CD4-positive, alpha-beta T cell (primary cell): ENCODE measurements at places on chromosomes 5 and 9.

DNA sequence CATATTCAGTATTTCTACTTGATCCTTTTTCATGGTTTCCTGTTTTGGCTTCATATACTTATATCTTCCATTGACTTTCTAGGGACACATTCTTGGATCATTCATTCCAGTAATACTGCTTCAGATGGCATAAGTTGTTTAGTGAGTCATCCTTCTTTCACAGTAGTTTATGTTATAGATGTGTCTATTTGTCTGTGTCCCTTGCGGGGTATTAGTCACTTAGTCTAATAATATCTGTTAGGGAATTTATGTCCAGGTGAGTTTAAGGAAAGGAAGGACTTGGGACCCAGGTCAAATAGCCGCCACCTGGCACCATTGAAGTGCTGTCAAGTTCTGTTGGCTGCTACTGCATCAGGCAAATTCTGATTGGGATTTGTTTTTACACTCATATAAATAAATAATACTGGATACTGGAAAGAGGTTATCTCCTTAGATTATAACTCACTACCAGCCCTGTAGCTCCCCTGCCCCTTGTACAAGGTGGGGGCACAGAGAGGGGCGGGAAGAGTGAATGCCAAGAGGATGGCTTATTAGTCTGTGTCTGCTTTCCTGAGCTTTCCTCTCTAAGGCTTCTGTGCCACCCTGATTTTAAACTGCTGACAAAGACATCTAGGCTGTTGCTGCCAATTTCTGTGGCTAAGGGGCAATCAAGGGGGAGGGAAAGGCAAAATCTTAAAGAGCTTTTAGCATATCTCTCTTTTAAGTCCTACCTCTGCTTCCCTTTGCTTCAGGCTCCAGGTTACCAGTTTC, 64.9 kb downstream of the CDC42SE2 start:
- DNase-seq: no peak

DNA sequence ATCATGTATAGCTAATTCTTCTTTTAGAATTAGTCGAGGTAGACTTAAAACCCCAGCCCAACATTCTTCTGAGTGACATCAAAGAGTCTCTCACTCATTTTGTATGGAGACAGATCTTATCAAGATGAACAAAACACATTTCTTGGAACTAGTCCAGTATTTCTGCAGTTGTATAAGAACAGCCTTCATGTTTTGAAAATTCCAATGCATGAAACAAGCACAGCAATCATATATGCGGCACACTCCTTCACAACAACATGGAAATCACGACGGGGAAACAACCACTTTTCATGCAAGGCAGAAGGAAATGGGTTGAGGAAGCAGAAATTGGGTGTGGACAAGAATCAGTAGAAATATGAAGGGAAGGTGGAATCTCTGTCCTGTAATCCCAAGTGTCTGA, 113.8 kb downstream of the PLK2 start:
- no peak for DNase-seq

DNA sequence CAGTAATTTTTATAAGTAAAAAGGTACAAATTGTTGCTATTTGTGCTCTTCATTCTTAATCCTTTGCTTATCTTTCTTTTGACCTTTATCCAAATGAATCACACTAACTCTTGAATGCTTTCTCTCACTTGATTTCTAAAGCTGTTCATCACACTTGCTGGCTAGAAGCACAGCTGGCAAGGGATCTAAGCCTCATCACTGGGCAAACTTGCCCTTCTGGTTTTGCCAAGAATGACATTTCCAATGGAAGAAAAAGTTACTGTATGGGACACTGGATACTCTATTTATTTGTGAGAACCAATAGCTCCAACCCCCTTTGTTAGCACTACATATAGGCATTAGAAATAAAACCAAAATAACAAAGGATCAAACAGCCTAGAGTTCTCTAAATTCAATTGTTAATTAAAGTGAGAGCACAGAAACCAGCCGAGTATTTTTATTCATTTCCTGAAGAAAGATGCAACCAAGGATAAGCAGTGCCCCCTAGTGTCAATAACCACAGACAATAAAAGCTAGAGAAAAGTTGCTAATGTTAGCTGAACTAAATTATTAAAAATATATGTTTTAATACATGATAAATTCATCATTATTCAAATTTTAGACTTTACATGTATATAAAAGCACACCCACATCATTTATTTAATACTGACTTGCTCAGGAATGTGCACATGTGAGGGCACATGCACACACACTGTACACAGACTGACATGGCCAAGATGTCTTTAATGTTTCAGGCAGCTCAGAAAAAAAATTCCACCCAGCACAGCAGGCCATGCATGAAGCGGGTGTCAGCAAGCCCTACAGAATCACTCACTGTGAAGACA, 59.8 kb upstream of the POU5F2 start:
- no peak for DNase-seq

- DNase-seq: no peak
Measured at GRCh38 chr5:127599320-127599719, 49.6 kb upstream of the CTXN3 start.

DNA sequence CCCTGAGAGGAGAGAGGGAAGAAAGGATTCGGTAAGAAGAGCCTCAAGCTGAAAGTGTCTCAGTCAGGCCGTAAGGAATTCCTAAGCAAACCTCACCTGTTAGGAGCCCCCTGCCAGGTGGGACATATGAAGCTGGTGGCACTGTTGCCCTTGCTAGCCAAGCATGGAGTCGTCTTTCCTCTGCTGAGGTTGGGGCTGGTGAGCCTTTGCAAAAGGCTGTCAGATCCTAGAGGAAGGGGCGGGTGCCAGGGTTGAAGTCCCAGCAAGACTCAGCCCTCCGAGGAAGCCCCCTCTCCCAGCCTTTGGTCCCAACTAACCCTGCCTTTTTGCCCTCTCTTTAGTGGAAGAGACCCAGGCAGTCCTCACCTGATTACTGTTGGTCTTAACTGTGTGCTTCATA, 5.5 kb upstream of the SMIM32 start:
- DNase-seq: no peak

GRCh38 chr9:98101416-98101815, 17.6 kb downstream of the TRIM14 start:
- no peak for DNase-seq

DNA sequence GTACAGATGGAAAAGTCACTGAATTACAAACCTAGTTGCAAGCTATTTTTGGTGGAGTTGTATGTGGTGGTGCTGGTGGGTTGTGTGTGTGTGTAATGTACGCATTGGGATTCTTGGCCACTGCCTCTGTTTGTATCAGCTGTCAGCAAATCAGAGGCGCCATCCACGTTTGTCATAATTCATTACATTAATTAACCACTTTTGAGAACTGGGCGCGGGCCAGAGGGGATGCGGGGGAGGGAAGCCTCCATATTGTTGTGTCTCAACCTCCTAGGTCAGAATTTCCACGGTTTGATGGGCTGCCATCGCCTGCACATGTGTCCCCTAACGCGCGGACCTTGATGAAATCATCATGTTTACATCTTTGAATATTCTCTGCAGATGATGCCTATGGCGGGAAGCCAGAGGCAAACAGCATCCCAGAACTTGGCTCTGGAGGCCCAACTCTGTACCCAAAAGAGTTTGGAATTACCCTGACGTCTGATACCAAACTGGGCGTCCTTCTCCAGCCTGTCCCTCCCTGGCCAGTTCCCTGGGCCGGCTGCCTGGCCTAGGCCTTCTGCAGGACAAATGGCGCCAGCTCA, 54.9 kb downstream of the FGF18 start:
- DNase-seq: no peak

- no peak for DNase-seq
Measured at GRCh38 chr5:99308131-99308530, 379.3 kb upstream of the CHD1 start.

DNA sequence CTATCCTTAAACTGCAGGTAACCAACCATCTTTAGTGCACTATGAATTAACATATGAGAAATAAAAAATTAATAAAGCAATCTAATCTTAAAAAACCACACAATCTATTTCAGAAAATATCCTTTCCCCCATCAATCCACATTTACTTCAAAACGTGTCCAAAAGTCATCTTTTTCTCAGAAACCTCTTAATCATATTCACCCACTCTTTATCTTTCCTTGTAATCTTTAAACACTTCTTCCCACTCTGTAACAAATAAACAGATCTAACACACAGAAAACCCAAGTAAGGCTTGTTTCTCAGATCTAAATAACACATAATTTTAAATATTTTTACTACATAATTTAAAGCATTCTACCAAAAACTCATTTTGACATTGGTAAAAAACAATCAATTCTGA, 44.4 kb downstream of the EFCAB9 start:
- no peak for DNase-seq

- DNase-seq: no peak
Measured at GRCh38 chr9:95185956-95186355, 131.6 kb downstream of the FANCC start.

DNA sequence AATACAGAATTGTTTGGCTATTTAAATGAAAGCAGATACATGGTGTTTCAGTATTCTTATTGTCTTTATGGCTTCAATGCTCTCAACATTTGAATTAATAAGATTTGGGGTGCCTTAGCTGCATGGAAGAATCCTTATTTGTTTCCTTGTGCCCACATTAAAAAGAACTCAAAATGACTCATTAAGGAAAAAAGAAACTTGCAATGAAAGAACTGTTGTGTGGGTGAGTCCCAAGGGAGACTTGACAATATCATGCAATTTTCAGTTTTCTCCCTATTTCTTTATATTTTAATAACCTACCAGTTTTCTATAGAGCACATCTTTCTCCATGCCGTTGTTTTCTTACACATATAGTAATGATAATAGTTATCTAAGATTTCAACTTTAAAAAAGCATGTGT, 404.0 kb downstream of the PDE4D start:
- DNase-seq: no peak

GRCh38 chr5:148834689-148835088, 8.3 kb downstream of the ADRB2 start:
- no peak for DNase-seq

DNA sequence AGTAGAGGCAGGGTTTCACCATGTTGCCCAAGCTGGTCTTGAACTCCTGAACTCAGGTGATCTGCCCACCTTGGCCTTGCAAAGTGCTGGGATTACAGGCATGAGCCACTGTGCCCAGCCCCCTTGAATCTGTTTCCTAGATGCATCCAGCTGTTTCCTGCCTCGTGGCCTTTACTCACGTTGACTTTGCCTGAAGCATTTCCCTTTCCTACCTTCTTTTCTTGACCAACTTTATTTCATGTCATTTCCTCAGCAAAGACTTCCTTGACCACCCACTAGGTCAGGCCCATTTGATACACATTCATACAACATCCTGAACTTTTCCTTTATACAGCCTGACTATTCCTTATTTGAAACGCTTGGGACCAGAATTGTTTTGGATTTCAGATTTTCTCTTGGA, 51.0 kb downstream of the DOCK2 start:
- DNase-seq: no peak

GRCh38 chr9:87885484-87886189, 3.0 kb downstream of the SPATA31E1 start:
- DNase-seq: no peak

- no peak for DNase-seq
Measured at GRCh38 chr9:128416014-128416413, 4.6 kb upstream of the CERCAM start.

DNA sequence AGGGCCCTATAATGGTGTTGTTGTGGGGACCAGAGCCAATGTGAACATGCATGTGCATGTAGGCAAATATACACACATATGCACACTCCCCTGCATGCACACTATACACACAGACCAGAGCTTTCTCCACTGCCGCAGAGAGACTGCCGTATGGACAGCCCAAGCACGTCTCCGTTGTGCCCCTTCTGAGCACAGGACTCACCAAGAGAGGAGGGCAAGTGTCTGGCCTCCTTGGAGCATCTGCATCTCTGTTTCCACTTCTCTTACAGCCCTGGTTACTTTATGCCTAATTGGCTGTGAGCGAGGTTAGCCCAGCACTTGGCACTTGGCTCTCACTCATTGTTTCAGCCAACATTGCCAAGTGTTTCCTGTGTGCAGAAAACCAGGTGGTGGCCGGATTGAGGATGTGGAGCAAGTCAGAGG, 30.4 kb downstream of the CSF2 start:
- no peak for DNase-seq

- no peak for DNase-seq
Measured at GRCh38 chr5:135718151-135718550, 116.3 kb upstream of the SLC25A48 start.

DNA sequence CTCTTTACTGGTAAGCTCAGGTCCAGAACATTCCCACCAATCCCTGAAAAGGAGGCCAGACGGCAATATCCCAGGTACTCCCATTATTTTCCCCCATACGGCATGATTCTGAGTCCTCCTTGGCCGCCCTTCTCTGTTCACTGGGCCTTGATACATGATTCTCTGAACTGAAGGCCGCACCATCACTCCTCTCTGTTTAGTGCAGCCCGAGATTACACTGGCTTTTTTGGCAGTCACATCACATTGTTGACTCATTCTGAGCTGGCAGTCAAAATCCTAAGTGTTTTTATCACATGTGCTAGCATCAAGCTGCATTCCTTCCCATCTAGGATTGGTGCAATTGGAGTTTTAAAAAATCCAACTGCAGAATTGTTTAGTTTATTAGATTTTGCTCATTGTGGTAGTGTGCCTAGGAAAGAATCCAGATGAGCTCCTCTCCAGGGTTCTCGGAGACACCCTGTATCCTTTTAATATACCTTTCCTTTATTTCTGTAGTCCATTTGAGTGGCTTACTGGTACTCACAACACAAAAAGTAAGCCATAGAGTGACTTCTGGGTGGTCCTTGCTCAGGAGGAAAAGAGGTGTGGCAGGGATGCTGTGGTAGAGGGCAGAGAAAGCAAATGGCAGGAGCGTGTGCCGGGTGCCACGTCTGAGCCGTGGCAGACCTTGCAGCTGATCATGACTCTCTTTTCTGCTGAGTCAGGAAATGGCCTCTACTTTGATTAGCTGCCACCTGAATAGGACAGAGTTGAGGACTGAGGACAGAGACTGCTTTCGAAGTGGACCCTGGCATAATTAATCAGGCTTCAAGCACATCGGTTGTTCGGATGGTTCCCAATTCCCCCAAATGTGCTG, 121.1 kb upstream of the IL12B start:
- no peak for DNase-seq

DNA sequence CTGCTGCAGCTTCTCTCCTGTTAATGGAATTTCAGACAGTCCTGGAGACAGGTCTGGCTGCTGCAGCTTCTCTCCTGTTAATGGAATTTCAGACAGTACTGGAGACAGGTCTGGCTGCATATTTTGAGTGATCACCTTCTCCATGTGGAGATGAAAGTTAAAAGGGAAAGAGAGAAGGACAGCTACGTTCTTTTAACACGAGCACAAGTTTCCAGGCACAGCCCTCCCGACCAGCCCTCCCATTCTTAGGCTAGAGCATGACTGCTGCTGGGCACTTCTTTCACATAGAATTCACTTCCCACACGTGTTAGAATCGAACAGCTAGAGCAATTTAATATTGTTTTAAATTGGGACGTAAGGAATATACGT, 133.3 kb upstream of the DMRT1 start:
- no peak for DNase-seq

- no peak for DNase-seq
Measured at GRCh38 chr5:30385754-30386153, 807.7 kb upstream of the CDH6 start.

GRCh38 chr5:68217047-68217355, 1.4 kb downstream of the PIK3R1 start:
- no peak for DNase-seq

GRCh38 chr5:181088289-181088688, 42.7 kb downstream of the OR2V1 start:
- no peak for DNase-seq

- no peak for DNase-seq
Measured at GRCh38 chr9:99182356-99182755, 39.4 kb downstream of the ALG2 start.
